ENCODE measurements at places on chromosomes 12 and 14.

DNA sequence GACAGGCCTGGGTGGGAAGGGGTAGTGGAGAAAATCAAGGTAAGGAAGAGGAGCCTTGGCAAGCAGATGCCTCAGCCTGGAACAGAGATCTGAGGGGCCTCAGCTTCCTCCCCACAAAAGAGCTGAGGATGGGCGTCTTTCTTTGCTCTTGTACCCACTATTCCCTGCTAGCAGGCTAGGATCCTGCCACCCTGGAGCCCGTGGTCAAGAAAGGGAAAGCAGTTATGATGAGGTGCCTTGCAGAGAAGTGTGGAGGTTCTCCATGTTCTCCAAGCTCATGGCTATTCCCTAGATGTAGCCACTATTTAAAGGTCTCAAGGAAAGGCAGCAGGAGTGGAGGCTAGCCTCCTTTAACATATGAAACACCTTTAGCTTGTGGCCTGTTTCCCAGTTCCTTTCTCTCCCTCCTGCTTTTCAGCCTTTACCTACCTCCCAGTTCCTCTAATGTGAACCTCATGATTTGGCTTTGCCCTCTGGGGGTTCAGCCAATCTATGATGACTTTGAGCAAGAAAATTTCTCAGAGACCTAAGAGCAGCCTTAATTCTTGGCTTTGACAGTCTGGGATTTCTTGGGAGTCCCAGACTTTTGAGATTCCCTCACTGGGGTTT, 1.1 kb downstream of the IKZF4 start:
- DNase-seq, result no peak

DNA sequence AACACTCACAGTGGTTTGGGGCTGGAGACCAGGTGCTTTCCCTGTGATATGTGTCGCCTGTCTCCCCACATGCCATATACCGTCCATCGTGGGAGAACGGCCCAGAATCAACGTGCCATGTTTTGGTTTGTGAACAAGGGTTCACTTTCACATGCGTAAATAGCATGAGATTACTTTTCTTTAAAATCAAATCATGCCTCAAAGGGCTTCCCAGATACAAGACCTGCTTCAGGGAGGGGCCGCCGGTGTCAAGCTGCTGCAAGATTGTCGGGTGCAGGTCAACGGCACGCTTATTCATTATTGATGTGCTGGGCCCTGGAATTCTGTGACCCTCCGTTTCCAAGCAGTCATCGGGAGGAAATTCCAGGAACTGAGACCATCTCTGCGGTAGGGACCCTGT, 145.2 kb upstream of the RTL1 start:
- DNase-seq, result no peak

GRCh38 chr12:68505970-68506369, 104.7 kb upstream of the RAP1B start:
- no peak for DNase-seq

DNA sequence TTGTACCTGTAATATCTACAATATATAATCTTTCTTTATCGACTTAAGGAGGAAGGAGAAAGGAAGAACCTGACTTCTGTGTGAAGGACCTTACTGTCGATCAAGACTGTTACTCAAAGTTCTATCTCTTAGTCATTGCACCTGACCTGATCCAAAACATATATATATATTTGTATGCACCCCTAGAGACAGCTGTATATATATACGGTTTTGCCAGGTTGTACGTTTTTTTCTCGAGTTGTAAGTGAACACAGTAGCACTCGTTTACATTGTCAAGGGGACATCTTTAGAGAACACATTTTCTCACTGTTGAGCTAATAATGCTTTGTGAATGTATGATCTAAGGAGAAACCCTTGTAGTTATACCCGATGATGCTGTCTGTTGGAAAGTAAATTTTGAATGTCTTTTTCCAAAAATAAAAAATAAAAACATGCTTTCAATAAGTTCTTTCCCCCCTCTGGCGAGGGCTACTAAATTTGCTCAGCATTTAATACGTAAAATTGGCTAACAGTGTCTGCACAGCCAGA, 536 bp upstream of the SLC35E3 start:
- no peak for DNase-seq

DNA sequence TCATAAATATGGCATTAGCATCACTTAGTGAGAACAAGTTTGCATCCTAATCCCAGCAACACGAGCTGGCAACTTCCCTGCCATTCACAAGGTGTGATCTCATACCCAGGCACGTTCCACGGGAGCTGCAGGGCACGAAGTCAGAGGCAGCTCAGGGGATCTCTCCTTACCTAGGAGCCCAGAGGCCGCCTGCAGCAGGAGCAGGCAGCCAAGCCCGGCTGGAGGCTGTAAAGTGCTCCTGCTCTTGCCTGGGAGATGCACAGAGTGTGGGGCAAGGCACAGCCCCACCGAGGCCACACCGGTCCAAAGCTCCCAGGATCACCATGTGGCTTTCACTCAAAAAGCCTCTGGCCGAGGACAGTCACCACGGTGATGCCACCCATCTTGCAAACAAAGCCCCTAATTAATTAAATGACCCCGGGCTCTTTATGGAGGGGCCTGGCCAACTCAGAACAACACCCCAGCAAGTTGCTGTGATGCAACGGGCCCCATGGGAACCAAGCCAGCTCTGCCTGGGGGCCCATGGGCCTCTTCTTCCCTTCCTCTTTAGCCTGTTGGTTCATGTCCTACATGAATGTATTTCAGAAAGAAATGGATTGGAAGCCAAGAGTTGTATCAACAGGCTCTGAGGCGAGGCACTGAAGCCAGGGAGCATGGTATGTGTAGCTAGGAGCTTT, 26.5 kb downstream of the NUAK1 start:
- peak; percentile 54 for DNase-seq

GRCh38 chr12:76962099-76962498, 83.3 kb upstream of the CSRP2 start:
- no peak for DNase-seq

DNA sequence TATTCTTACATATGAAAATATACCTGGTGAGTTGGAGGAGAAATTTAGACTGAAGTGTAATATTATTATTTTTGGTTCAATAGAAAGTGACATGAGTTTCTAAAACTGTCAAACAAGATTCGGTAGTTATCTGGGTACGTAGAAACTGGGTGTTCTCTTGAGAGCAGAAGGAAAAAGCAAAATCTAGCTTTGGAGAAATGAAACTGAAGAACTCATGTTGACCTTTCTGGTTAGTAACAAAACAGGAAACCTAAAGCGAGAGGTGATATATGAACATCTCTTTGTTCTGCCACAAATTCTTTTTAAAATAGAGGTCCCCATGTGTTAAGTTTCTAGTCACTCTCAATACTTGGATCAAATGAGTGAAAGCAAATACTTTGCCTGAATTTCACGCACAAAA, 401.7 kb downstream of the TRHDE start:
- no peak for DNase-seq

DNA sequence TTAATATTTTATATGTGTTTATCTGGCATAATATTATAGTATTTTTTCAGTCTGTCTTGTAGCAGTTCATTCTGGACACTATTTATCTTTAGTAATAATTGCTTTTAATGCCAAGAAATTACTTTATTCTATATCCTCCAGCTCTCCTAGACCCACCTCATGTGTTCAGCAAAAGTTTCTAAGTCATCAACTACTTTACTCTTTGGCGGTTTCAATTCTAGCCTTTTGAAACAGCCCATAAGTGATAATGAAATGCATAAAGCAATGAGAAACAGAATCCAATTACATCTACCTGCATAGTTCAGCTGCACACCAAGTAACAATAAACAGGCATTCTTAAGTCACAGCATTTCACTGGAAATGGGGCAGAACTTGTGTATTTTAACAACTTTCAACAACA, 225.5 kb downstream of the SLC25A21 start:
- DNase-seq, result no peak

GRCh38 chr12:11667171-11667570, 17.7 kb downstream of the ETV6 start:
- DNase-seq, result no peak
